ENCODE measurements at places on chromosomes 6 and 20.

GRCh38 chr20:33554914-33555420 lies 65.1 kb downstream of the CBFA2T2 start:
- DNase-seq: no peak

DNA sequence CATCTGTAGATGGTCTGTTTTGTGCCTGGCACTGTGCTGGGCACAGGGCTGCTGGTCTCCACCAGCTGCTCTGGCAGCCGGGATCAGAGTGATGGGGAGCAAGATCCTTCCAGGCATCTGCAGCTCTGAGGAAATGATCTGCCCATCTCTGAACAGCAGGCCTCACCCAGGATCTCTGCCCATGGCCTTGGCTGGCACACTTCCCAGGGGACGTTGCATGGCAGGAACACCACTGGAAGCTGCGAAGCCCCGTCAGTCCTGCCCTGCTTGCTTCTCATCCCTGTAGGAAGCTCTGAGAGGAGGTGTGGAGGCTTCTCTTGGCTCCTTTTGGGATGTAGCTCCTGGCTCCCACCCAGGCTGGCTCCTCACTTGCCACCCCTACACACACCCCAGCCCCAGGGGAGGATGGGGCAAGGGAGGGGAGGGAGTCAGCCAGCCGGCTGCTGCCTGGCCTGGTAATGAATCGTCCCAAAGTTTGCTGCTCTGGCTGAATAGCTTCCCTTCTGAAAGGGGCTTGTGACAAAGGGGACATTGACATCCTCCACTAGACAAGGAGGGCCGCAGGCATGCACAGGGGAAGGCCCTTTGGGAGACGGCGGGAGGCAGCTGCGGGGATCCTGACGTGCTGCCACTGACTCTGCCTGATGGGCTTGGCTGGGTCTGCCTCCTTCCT lies 108.9 kb downstream of the VEGFA start:
- no peak for DNase-seq

DNA sequence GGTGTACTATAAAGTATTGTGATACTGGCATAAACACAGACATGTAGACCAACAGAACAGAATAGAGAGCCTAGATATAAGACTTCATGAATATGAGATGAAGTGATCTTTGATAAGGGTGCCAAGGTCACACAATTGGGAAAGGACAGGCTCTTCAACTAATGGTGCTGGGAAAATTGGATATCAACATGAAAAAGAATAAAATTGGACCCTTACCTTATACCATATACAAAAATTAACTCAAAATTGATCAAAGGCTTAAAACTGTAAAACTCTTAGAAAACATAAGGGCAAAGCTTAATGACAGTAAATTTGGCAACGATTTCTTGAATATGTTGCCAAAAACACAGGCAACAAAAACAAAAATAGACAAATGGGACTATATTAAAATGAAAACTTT lies 44.8 kb upstream of the TRAM2 start:
- no peak for DNase-seq

DNA sequence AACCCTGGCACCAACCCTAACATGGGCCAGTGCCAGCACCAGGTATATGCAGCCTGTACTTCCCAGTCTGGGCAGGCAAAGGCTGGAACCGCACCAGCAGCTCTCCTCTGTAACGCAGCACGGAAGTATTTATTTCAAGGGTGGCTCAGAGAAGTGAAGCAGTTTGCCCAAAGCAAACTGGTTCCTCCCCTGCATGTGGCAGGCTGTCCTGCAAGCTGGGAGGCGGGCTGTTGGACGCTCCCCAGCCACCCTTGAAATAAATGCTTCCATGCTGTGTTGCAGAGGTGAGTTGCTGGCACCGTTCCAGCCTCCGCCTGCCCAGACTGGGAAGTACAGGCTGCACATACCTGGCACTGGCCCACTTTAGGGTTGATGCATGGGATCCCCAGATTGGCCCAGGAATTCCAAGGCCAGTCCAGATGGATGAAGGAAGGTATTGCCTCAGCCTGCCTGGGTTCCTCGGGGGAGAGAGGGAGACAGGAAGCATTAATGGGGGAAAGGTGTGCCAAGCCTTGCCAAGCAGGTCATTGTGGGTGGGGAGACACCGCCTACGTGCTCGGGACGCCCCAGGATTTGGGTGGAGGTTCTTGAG lies 49.8 kb downstream of the PPARD start:
- no peak for DNase-seq

GRCh38 chr6:141097471-141097870 lies 1035.3 kb upstream of the GJE1 start:
- DNase-seq: no peak

DNA sequence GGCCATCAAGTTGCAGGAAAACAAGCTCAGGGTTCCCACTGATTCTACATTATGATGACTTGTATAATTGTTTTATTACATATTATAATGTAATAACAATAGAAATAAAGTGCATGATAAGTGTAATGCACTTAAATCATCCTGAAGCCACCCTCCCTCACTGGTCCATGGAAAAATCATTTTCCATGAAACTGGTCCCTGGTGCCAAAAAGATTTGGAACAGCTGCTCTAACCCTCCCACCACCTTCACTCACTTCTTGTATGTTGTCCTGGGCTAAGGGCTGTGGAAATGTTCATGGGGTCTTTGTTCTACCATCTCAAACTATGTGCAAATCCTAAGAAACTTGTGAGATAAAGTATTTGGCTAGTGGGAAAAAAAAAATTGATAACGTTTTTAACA lies 133.8 kb downstream of the LRRC1 start:
- no peak for DNase-seq

GRCh38 chr20:40668449-40669228 lies 20.4 kb downstream of the MAFB start:
- no peak for DNase-seq

- no peak for DNase-seq
These were observed 540.9 kb upstream of the MAN1A1 start for GRCh38 chr6:119890470-119890869.

DNA sequence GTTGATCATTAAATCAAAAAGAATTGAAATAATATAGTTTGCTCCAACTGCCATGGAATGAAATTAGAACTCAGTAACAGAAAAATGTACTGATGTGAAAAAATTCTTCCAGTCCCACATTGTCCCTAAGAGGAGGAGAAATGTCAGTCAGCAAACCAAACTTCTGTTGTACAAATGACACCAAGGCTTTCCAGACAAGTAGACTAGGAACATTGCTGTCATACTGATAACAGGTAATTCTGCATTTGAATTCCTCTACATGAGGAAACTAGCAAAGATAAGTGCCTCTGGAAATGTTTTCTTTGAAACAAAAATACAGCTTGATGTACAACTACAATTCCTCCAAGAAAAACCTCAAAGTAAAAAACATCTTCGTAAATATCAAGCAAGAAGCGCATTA lies 90.2 kb downstream of the HIVEP1 start:
- no peak for DNase-seq

DNA sequence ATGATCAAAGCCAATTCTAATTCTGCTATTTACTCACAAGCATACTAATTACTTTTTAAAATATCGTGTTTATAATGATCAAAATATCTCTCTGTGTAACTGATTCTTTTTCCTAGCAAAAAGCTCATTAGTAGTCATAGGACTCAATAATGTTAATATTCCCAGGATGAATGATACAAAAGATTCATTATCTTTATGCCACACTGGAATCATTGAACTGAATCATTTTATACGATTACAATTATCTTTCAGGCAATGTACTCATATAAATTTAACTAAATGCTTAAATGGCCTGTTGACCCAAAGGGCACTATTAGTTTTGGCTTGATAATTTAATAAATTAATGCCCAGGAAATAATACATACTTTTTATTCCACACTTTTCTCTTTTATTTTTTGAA lies 96.3 kb downstream of the EYS start:
- no peak for DNase-seq

GRCh38 chr6:116507324-116507723 lies 4.1 kb upstream of the CALHM5 start:
- DNase-seq: no peak

- no peak for DNase-seq
These were observed 26.6 kb downstream of the TFEB start for GRCh38 chr6:41708856-41709255.

- no peak for DNase-seq
These were observed 63.9 kb upstream of the TENT5A start for GRCh38 chr6:81816380-81816779.

- DNase-seq: no peak
These were observed 30.8 kb upstream of the PPP1R3G start for GRCh38 chr6:5054245-5054873.

DNA sequence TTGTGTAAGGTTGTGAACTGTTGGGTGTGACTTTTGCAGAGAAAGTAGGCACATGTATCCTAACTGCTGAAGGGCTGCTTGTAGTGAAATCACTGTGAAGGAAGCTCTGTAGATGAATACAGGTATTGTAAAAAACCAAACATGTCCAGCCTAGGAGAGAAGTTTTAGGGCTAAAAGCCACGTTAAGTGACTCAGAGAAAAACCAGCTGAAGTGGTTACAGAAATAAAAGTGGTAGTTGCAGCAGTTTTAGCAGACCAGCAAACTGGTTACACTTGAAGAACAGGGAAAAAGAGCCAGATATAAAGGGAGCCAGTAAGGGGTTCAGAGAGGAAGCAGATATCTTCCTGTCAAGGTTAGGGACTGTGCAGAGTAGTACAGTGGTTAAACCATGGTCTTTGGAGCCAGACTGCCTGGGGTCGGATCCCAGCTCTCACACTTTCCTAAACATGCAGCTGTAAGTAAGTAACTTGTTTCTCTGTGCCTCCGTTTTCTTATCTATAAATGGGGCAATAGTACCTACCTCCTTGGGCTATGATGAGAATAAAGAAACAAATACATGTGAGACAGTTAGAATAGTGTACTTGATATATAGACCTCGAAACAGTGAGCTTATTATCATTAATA lies 33.8 kb upstream of the RNF8 start:
- DNase-seq: no peak

GRCh38 chr6:140070846-140071473 lies 696.5 kb upstream of the CITED2 start:
- no peak for DNase-seq

DNA sequence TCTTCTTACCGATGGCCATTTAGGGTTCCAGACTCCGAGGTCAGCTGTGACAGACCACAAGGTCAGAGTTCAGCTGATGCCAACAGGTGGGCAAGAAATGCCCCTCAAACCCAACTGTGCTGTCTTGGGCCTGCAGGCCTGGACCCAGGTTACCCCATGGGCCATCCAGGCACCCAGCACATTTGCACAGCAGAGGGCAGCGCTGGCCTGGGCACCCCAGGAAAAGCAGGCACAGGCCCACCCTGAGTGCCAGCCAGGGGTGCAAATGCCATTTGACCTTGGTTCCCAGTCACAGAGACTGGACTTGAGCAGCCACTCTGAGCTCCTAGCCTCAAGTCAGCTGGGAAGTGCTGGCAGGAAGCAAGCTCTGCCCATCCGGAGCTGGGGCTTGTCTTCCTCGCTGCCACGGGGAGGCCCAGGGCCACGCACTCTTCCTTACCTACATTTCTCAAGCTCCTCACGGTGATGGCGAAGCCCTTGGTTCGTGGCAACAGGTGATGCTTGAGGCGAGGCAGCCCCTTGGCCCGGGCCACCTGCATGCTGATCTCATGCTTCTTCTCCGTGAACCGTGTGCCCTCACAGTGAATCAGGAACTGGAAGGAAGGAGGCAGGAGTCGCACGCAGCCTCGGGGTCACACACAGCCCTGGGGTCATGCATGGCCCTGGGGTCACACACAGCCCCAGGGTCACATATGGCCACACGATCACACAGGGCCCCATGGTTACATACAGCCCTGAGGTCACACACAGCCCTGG lies 120.8 kb downstream of the AGPAT4 start:
- no peak for DNase-seq

DNA sequence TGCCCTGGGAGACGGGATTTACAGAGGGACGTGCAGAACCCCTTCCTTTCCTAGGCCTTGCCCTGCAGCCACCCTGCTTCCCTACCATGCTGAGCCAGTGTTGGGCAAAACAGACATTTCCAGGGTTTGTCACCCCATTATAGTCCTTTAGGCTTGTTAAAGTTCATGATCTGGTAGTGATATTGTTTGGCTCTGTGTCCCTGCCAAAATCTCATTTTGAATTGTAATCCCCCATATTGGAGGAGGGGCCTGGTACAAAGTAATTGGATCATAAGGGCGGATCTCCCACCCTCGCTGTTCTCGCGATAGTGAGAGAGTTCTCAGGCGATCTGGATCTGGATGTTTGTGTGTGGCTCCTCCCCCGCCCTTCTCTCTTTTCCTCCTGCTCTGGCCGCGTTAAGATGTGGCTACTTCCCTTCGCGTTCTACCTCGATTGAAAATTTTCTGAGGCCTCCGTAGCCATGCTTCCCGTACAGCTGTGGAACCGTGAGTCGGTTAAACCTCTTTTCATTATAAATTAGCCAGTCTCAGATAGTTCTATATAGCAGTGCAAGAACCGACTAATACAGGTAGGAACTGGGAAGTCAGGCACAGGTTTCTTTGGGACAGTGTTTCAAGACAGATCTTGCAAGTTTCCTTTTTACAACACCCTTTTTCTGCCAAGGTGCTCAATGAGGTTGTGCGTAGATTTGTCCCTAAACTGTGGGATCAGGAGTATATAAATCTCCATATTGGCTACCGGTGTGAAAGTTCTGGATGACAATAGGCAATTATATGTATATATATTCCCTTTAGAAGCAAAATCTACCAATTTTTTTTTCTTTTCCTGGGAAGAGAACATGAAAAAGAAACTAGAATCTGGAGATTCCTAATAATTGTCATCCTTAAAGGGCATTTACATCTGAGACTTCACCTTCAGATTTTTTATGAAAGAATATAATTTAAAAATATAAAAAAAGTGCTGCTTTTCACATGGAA lies 152.1 kb downstream of the SAMD5 start:
- no peak for DNase-seq

DNA sequence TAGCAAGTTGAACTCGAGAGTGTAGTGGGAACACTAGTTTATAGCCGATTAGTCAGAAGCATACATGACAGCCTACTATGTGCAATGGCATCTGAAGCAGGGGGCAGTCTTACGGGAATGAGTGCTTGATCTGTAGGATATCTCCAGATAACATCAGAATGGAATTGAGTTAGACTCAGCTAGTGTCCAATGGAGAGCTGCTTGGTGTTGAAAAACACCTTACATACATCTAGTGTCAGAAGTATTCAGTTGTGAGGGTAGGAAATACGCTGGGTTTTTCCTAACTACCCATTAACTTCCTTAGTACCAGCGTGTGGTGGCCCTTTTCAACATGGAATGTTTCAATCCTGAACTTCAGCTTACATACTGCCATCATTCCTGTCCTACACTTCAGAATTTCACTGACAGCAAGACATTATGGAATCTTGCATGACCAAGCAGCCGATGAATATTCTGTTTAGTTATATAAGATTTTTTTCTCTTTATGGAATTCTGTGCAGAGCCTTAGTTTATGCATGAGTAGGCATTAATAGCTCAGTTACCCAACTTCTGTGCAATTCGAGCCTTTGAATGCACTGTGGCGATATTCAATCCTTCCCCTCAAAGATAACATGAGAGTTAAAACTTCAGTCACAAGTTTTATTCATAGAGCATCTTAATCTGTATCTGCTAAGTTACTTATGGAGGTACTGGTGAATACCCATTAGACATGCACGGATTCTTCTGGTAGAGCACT lies 218.6 kb upstream of the MOCS1 start:
- no peak for DNase-seq

DNA sequence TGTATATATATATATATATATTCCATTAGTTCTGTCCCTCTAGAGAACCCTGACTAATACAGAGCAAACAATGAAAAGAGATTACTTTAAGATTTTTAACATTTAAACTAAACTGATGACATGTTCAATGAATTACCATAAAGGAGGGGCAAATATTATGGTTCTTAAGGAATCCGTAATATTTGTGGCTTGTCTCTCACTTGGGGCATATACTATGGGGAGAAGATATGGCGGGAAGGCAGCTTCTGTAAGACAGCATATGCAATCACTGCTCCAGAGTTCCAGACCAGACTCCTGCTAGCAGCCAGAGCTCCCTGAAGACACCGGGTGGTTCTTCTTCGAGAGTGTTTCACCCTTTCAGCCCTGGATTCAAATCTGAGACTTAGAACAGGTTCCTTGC lies 321.1 kb upstream of the NT5E start:
- DNase-seq: no peak
